HS-5 (cell line): ENCODE measurements at places on chromosomes 12 and 14.

- DNase-seq: no peak
Measured at GRCh38 chr12:124509676-124510300, 57.6 kb downstream of the NCOR2 start.

DNA sequence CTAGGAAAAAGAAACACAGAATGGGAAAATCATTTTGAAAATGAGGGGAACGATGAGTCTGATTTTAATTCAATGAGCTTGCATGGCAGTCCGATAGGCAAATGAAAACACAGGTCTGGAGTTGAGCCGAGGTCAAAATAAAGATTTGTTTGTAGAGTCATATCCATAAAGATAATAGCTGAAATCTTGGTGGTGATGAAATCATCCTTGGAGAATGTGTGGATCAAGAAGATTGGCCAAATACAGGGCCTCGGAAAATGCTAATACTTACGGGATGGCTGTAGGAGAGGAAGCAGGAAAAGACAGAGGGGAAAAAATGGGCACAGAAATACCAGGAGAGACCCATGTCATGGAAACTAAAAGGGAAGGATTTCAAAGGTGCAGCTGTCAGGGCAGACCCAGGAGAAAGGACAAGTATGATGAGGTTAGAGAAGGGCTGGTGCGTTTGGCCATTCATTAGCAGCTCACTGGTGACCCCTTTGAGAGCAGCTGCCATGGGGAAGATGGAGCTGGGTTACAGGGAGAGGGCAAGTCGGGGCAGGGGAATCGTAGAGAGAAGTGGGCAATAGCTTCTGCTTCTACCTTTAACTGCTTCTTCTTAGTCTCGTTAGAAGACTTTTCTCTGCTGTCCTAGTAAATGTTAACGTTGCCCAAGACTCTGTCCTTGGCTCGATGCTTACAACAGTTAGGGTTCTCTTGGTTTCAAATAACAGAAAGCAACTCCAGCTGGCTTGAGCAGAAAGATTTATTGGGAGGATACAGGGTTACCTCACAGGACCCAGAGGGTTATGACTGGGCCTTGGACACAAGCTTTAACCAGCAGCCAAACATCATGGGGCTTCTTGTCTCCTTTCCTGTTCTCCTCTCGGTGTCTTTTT lies 161.8 kb downstream of the EFCAB11 start:
- DNase-seq: no peak

DNA sequence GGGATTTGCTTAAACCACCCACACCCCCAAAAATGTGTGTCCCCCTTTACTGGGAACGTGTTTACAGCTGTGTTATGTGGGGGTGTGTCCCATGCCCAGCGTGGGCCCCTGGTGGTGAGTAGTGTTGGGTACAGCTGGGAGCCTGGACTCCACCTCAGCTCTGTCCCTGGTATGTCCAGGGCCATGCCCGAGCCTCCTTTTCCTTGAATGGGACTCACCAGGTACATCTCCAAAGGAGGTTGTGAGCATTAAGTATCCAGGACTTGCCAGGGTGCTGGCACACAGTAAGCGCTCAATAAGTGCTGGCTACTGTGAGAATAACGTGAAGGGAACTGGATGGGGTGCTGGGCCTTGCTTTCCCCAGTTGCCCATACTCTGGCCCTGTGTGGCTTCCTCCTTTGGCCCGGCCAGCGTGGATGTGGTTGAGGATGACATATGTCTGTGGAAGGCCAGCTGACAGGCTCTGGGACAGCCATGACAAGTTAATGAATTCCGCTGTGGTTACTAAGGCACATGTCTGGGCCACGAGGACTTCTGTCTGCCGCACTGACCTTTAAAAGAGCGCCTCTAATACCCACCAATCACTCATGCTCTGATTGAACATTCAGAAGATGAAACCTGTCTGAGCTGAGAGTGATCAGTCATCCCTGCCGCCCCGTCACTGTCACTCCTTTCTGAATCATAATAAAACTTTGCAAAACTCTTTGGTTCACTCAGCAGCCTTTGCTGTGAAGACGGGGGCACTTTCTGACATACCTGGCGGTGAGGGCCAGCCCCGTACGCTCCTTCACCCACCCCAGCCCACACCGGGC lies 74.7 kb downstream of the DIO3 start:
- no peak for DNase-seq

DNA sequence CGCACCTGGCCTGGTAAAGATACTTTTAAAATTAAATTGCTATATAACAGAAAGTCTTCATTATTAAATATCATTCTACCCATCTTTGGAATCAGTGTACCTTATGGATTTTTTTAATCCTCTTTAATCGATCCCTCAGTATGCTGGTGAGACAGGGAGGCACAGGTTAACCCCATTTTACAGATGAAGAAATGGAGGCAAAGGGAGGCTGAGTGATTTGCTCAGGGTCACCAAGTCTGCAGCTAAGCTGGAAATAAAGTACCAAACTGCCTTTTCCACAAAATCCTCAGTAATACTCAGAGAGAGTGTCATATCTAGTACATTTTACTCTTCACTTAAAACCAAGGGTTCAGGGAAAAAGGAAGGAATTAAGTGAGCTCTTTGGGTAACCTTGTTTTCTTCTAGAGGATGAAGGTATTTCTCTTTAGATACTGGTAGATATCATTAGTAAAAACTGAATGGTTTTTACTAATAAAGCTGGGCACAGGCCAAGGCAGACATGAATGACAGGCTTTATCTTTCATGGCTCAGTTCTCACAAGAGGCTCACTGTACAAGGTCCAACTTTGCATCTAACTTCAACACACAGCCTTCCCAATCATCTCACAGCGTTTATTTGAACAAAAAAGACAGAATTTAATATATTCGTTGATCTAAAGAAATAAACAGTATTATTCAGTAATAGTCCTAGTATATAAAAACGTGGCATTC lies 35.3 kb upstream of the TTC7B start:
- DNase-seq: no peak

DNA sequence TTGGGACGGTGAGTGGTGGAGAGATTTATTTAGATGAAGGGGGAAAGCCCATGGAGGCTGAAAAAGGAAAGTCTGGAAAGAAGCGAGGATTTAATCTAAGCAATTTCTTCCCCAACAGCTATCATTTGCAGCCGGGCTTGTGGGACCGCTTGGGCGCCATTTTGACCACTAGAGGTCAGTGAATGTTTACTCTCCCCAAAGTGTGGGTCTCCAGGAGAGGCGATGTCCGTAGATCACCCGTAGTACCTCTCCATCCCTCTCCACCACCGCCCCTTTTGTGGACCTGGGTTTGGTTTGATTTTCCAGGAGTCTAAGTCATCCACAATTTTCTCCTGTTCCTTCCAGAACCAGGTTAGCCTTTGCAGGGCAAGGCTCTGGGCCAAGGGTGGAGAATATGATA lies 91.2 kb upstream of the PARP11 start:
- no peak for DNase-seq
